Activated CD4-positive, alpha-beta T cell treated with anti-CD3 and anti-CD28 coated beads for 36 hours (primary cell): ENCODE measurements at places on chromosomes 13 and 19. TPM values are rescaled to one million over a fixed set of nuclear protein-coding genes. Genes with fewer than 3 reads are reported as not detected.
A peak's percentile ranks its signal among the peaks of the same experiment; 100 is the strongest.

GRCh38 chr19:2618611-2619010, 83.9 kb downstream of the GNG7 start:
- peak overlapping the region; percentile 46 for H3K4me3 ChIP-seq
- H3K36me3 ChIP-seq, result no peaks in the 10 kb centered on the region
- DNase-seq, result peak; percentile 94

- no peaks in the 10 kb centered on the region for H3K4me1 ChIP-seq
- H3K27ac ChIP-seq, result no peak overlapping the region
- no peak for DNase-seq
- no peak overlapping the region for H3K4me3 ChIP-seq
These were observed 49.8 kb downstream of the ATP8A2 start for GRCh38 chr13:25421612-25422011.

- peak within 1 kb of the TSS; percentile 81 for H3K27ac ChIP-seq
- peak within 1 kb of the TSS; percentile 77 for H3K4me3 ChIP-seq
- H3K4me1 ChIP-seq, result peaks cover 24% of the 10 kb centered on the region
These were observed at the start of gene GIPR for GRCh38 chr19:45667620-45668341. GIPR (plus strand) TSS chr19:45668221; CDS start chr19:45669521, 1,300 bp downstream.

DNA sequence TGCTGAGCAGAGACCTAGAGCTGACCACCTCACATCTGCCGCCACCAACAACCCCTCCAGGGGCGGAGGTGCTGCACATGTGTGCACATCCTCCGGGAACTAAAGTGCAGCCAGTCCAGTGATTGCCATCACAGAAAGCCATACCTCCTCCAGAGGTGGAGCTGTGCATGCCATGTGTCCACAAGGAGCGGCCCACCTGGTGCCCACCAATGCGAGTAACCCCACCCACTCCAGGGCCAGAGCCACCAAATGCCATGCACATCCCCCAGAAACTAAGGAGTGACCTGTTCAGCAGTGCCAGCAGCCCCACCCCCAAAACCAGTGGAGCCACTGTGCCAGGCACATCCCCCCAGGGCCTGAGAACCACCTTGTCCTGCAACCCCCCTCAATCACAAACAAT, 557.9 kb downstream of the UQCRFS1 start:
- no peak overlapping the region for H3K4me3 ChIP-seq
- H3K36me3 ChIP-seq, result no peaks in the 10 kb centered on the region
- DNase-seq, result no peak
- no peak overlapping the region for H3K27ac ChIP-seq

GRCh38 chr19:4380254-4380727, 20.1 kb downstream of the SH3GL1 start:
- no peaks in the 10 kb centered on the region for H3K27me3 ChIP-seq
- H3K36me3 ChIP-seq, result peaks cover 6% of the 10 kb centered on the region
- H3K4me1 ChIP-seq, result peaks cover 62% of the 10 kb centered on the region

DNA sequence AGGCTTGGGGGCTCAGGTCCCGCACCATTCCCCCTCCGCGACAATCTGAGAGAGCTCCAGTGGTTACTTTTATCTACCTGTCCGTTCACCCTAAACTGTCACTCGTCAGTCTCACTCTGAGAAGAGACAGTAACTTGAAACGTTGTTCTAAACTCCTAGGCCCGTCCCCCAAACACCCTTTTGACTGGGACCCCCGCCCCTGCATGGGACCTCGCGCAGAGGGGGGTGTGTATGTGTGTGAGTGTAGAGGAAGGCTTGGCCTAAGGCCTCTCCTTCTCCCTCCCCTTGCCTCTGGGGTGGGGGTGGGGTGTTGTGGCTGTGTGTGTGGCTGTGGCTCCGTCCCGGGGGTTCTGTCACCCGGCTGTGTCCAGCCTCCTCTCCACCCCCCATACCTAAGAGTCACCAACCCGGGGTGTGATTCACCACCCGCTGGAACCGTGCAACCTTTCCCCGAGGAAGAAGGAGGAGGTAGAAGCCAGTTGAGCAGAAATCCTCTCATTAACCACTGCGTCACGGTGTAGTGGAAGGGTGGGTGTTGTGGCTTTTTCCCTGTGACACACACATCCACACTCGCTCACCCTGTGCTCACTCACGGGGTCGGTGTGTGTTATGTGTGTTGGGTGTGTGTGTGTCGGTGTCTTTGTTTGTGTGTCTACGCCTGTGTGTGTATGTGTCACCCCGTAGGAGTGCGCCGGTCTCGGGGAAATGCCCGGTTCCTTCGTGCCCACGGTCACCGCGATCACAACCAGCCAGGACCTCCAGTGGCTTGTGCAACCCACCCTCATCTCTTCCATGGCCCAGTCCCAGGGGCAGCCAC, 2.4 kb downstream of the FOSB start:
- H3K27me3 ChIP-seq, result peaks cover 15% of the 10 kb centered on the region
- DNase-seq, result peak; percentile 49
- H3K4me1 ChIP-seq, result peaks cover 32% of the 10 kb centered on the region
- H3K4me3 ChIP-seq, result peak overlapping the region; percentile 78

- no peak overlapping the region for H3K27ac ChIP-seq
- no peaks in the 10 kb centered on the region for H3K36me3 ChIP-seq
- H3K27me3 ChIP-seq, result peaks cover 2% of the 10 kb centered on the region
- H3K4me3 ChIP-seq, result no peak overlapping the region
- H3K4me1 ChIP-seq, result no peaks in the 10 kb centered on the region
- DNase-seq, result no peak
These were observed 329.7 kb upstream of the HTR2A start for GRCh38 chr13:47226516-47226915.

- H3K4me3 ChIP-seq, result no peak overlapping the region
- H3K27me3 ChIP-seq, result no peaks in the 10 kb centered on the region
- H3K36me3 ChIP-seq, result no peaks in the 10 kb centered on the region
These were observed 139.4 kb downstream of the HS6ST3 start for GRCh38 chr13:96229356-96229755.

- no peaks in the 10 kb centered on the region for H3K27me3 ChIP-seq
- no peaks in the 10 kb centered on the region for H3K36me3 ChIP-seq
- peak; percentile 59 for DNase-seq
- no peak overlapping the region for H3K27ac ChIP-seq
These were observed 27.7 kb downstream of the TMEM161A start for GRCh38 chr19:19110410-19111135.

- H3K36me3 ChIP-seq, result peaks cover 51% of the 10 kb centered on the region
- no peaks in the 10 kb centered on the region for H3K27me3 ChIP-seq
- peaks cover 9% of the 10 kb centered on the region for H3K4me1 ChIP-seq
- peak; percentile 36 for DNase-seq
- no peak overlapping the region for H3K27ac ChIP-seq
- no peak overlapping the region for H3K4me3 ChIP-seq
These were observed 12.9 kb upstream of the F2RL3 start for GRCh38 chr19:16875584-16876555.

- no peak overlapping the region for H3K4me3 ChIP-seq
- H3K4me1 ChIP-seq, result peaks cover 4% of the 10 kb centered on the region
- H3K27ac ChIP-seq, result no peak overlapping the region
These were observed 110.5 kb downstream of the ENOX1 start for GRCh38 chr13:43676320-43676719.

- peak overlapping the region; percentile 29 for H3K4me3 ChIP-seq
- DNase-seq, result peak; percentile 87
- H3K4me1 ChIP-seq, result peaks cover 21% of the 10 kb centered on the region
- peak overlapping the region; percentile 83 for H3K27ac ChIP-seq
- H3K36me3 ChIP-seq, result no peaks in the 10 kb centered on the region
- peaks cover 15% of the 10 kb centered on the region for H3K27me3 ChIP-seq
These were observed 25.9 kb downstream of the GRIN2D start for GRCh38 chr19:48419158-48419920.

- H3K27me3 ChIP-seq, result no peaks in the 10 kb centered on the region
- peak overlapping the region; percentile 88 for H3K27ac ChIP-seq
- H3K4me1 ChIP-seq, result peaks cover 90% of the 10 kb centered on the region
- H3K36me3 ChIP-seq, result peaks cover 47% of the 10 kb centered on the region
- peak; percentile 43 for DNase-seq
These were observed 47.8 kb upstream of the C1QTNF9 start for GRCh38 chr13:24261566-24261965.

DNA sequence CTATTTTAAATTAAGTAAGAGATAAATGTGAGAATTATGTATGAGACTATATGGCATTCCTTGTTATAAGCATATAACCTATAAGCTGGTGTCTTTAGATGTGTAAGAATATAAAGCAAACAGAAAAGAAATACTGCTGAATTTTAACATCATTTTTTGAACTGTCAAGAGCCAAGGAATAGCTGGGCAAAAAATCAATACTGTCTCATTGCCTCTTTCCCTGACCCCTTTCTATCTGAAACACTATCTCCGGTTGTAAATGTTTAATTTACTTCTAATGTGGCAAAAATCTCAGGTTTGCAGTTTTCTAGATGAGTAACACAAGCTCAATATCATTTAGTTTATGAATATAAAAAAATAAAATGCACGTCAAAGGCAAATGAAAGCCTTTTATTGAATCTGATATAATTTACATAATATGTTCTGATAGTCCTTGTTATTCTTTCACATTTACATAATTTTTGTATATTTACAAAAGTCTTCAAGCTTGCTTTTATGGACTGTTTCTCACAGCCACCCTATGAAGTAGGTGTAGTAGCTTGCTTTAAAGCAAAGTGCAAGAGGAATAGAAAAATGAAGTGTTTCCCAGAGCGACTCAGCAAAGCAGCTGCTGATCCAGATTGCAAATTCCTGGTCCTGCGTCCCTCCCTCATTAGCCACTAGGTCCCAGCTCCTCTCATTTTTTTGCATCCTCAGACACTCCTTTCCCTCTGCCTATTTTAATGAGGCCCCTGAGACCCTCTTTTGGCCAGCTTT, 188.2 kb upstream of the RFC3 start:
- H3K4me3 ChIP-seq, result no peak overlapping the region
- H3K36me3 ChIP-seq, result no peaks in the 10 kb centered on the region
- no peak for DNase-seq
- peaks cover 3% of the 10 kb centered on the region for H3K27me3 ChIP-seq
- no peak overlapping the region for H3K27ac ChIP-seq

- H3K27ac ChIP-seq, result no peak overlapping the region
- peaks cover 36% of the 10 kb centered on the region for H3K36me3 ChIP-seq
- H3K27me3 ChIP-seq, result no peaks in the 10 kb centered on the region
These were observed 28.3 kb downstream of the PEX11G start for GRCh38 chr19:7460562-7460966.

DNA sequence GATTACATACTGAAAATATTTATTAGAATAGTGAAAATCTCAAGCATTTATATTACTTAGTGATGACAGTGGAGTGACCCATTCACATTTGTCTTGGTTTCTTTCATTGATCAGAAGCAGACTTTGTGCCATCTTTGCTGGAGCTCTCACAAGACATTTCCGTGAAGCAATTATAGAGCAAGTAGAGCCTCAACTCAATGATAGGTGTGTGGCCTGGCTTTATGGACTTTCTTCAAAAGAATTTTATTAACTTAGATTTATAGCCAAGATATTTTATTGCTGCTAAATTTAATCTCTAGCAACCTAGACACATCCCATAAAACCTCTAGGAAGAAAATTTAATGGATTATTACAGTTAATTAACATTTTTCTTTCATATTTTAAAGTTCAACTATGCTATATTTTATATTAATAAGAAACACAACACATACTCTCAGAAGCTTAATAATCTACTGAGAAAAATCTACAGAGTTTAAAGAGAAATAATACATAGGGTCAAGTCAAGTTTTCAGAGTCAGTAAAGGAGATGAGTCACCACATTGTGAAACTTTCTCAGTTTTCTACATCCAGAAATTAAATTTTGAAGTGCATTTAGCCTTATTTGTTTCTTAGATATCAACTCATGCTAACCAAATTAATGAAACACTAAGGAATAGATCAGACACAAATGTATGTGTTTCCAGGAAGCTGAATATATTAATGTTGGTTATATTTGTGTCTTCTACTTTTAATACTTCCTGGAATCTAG, 160.5 kb downstream of the LACC1 start:
- no peak overlapping the region for H3K4me3 ChIP-seq
- no peaks in the 10 kb centered on the region for H3K36me3 ChIP-seq
- no peak overlapping the region for H3K27ac ChIP-seq
- H3K4me1 ChIP-seq, result no peaks in the 10 kb centered on the region
- DNase-seq, result no peak
- H3K27me3 ChIP-seq, result peaks cover 15% of the 10 kb centered on the region

GRCh38 chr19:42024622-42025111, 30.6 kb upstream of the ATP1A3 start:
- H3K36me3 ChIP-seq, result no peaks in the 10 kb centered on the region
- H3K27me3 ChIP-seq, result no peaks in the 10 kb centered on the region
- DNase-seq, result no peak
- no peak overlapping the region for H3K27ac ChIP-seq

DNA sequence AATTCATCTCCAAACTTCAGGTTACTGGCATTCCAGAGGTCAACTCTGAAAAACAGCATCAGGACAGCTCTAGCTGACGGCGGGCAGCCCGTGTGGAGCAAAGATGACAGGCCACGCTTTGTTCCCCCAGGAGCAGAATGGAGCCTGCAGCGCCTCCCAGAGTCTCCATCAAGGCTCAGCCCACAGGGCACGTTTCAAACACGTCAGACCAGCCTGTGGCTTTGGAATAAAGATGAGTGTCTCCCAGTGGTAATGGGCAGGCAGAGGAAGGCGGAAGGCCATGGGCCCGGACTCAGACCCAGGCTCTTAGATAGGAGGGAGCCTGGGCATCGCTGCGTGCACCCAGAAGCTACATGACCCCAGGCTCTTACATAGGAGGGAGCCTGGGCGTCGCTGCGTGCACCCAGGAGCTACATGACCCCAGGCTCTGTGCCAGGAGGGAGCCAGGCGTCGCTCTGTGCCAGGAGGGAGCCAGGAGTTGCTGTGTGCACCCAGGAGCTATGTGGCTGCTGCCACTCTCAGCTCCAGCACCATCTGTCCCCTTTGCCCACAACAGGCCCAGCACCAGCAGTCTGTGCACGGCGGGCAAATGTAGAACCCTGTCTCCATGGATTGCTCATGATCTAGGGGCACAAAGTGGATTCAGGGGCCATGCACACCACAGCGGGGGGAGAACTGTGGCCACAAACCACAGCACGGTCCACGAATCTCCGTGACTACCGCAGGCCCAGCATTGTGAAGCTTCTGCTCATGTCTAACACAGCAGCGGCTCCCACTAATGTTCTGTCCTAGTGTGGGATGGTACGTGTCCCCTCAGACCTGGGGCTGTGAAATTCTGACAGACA, 47.8 kb upstream of the C13orf46 start:
- no peak overlapping the region for H3K4me3 ChIP-seq
- no peak overlapping the region for H3K27ac ChIP-seq
- peaks cover 29% of the 10 kb centered on the region for H3K36me3 ChIP-seq
- H3K27me3 ChIP-seq, result no peaks in the 10 kb centered on the region
- H3K4me1 ChIP-seq, result no peaks in the 10 kb centered on the region
- DNase-seq, result no peak

The OR7G2 gene
- not detected for total RNA-seq

The XAB2 gene
- total RNA-seq, result 45.9 TPM

The ZNF682 gene
- 6.0 TPM for total RNA-seq

The TMEM238 gene
- 5.9 TPM for total RNA-seq

The ADAMTS10 gene
- total RNA-seq, result 5.0 TPM

The ZNF837 gene
- total RNA-seq, result 2.5 TPM

The PEAK3 gene
- not detected for total RNA-seq

The SLC17A7 gene
- total RNA-seq, result 0.07 TPM

The MEDAG gene
- not detected for total RNA-seq

The THSD8 gene
- 48.2 TPM for total RNA-seq

The VSTM2B gene
- total RNA-seq, result not detected

The KLF5 gene
- 4.6 TPM for total RNA-seq

The ZNF296 gene
- total RNA-seq, result 4.8 TPM

The ZNF471 gene
- 1.5 TPM for total RNA-seq

The UBE2S gene
- 228 TPM for total RNA-seq

The TMIGD2 gene
- total RNA-seq, result 16.1 TPM
